Kasumi-1 (cell line): ENCODE measurements at places on chromosomes 1 and 21.

GRCh38 chr1:70737125-70737524, 310.5 kb downstream of the PTGER3 start:
- DNase-seq, result no peak

- DNase-seq, result peak; percentile 69
Measured at GRCh38 chr1:112722601-112723510, 7.7 kb upstream of the PPM1J start.

DNA sequence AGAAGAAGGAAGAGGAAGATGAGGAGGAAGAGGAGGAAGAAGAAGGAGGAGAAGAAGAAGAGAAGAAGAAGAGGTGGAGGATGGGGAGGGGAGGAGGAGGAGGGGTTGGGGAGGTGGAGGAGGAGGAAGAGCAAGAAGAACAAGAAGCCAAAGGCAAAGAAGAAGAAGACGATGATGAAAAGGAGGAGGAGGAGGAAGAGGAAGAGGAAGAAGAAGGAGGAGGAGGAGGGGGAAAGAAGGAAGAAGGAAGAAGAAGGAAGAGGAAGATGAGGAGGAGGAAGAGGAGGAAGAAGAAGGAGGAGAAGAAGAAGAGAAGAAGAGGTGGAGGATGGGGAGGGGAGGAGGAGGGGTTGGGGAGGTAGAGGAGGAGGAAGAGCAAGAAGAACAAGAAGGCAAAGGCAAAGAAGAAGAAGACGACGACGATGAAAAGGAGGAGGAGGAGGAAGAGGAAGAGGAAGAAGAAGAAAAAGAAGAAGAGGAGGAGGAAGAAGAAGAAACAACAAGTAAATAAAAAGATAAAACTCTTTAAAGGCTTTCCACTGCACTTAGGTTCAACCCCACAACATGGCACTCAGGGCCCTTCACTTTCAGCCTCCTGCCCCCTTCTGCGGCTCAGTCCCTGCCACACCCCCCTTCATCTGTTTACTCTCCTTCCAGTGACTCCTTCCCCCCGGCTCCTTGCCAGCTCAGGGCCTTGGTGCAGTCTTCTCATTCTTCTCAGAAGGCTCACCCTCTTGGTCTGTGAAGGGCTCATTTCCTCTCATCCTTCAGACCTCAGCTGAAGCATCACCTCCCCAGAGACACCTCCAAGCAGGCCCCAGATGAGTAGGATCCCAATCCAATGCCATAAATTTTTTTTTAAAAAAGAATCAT, 114.0 kb downstream of the KCNN3 start:
- no peak for DNase-seq

GRCh38 chr1:14946684-14947238, 206.8 kb upstream of the TMEM51 start:
- no peak for DNase-seq

DNA sequence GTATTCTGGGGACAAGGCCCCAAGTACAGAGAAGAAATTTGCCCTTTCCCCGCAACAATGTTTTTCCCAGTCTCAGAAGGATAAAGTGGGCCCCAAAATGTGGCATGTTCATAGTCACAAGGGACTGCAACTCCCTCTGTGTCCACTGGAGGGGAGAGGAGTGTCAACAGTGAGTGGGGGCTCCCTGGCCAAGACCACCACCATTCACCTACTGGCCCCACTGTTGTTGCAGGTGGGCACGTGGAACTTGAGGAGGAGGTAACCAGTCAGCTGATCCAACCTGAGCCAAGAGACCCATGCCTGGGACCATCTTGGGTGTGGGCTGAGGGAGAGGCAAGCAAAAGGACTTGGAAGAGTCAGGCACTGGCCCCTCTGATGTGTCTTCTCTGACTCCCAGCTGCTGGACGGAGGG, 777 bp downstream of the NUDT17 start:
- peak; percentile 29 for DNase-seq

GRCh38 chr21:18289876-18290275, 45.2 kb downstream of the CHODL start:
- DNase-seq, result no peak

GRCh38 chr1:224872832-224873433, 56.5 kb upstream of the DNAH14 start:
- DNase-seq, result no peak

DNA sequence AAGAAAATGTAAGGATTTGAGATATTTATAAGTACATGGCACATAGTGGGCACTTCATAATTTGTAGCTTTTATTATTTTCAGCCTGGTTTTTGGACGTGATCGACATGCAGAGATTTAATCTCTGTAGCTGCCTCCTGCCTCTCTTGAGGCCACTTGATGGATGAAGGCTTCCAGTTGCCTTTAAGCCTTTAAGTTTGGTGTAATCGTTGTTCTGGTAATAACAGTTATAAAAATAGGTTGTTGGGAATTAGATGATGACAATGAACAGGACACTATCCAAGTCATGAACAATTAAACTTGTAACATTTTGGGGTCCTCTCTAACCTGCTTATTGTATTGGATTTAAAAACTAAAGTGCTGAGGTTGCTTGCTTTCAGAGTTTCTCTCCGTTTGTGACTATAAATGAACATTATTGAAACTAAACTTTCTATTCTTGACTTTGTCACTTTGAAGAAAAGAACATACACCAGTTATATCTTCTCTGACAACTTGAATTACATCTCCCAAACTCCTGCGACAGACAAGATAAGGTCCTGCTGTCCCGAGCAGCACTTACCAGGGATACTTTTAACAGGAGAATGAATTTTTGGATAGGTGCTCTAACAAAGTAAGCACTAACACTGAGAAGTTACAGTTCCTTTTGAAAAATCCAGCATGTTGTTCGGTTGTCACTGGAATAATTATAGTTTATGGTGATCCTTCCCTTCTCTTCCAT, 295.0 kb downstream of the NFIA start:
- DNase-seq, result no peak

DNA sequence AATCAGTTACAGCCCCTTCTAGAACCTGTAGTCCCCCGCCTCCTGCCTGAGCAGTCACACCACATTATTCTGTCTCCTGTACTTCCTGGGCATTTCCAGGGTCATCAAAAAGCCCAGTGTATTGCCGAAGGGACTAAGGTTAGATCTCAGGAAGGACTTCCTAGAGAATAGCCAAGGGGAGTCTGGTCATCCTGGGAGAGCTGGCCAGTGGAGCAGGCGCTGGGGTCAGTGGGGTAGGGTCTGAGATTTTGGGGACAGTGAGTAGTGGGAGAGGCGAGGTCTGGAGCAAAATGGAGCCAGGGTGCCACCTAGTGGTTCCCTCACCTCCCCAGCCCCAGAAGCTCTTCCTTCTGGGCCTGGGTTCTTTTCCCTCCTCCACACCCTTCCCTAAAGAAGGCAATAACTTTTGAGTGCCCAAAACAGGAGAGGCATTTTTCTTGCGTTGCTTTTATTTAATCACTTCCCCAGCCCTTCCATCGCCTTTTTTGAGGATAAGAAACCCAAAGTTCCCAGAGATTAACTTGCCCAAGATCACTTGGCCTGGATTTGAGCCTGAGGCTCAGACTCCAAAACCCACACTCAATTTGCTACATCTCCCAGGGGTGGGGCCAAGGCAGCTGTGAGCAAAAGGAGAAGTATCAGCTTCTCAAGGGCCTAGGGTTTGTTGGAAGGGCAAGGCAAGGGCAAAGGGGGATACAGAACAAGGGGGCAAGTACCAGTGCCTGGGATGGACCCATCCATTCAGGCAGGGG, 7.3 kb upstream of the PMVK start:
- DNase-seq, result peak; percentile 72

DNA sequence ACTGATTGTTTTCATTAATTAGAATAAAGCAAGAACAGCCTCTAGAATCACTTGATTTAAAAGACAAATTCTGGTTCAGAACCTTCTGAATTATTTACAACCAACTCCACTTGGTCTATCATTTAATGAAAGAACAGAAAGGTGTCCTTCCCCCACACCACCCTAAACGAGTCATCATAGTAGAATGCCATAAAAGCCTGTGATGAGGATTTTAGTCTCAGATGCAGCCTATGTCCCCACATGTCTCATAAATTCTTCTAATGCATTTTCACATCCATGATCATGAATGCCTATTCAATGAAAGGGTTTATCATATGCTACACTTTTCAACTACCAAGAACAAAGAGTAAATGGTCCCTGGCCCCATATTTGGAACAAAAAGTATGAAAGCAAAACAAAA, 508.1 kb downstream of the DPYD start:
- DNase-seq, result no peak

- no peak for DNase-seq
Measured at GRCh38 chr1:20735581-20736111, 3.1 kb upstream of the SH2D5 start.

DNA sequence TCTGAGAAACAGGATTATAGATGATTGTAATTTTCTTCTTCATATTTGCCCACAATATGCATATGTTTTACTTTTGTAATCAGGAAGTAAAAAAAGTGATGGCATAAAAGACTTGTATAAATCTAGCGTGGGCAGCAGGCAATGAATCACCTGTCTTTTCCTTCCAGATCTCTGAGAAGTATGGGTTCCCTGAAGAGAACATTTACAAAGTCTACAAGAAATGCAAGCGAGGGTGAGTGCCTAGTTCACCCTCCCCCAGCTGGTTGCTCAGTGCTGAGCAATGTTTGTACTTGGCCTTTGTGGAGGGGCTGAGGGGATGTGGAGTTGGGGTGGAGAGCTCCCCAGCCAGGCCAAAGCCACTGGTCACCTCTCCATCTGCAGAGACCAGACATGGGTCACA, 30.7 kb downstream of the GRHL3 start:
- DNase-seq, result no peak

- no peak for DNase-seq
Measured at GRCh38 chr1:159300146-159300545, 2.0 kb upstream of the FCER1A start.

DNA sequence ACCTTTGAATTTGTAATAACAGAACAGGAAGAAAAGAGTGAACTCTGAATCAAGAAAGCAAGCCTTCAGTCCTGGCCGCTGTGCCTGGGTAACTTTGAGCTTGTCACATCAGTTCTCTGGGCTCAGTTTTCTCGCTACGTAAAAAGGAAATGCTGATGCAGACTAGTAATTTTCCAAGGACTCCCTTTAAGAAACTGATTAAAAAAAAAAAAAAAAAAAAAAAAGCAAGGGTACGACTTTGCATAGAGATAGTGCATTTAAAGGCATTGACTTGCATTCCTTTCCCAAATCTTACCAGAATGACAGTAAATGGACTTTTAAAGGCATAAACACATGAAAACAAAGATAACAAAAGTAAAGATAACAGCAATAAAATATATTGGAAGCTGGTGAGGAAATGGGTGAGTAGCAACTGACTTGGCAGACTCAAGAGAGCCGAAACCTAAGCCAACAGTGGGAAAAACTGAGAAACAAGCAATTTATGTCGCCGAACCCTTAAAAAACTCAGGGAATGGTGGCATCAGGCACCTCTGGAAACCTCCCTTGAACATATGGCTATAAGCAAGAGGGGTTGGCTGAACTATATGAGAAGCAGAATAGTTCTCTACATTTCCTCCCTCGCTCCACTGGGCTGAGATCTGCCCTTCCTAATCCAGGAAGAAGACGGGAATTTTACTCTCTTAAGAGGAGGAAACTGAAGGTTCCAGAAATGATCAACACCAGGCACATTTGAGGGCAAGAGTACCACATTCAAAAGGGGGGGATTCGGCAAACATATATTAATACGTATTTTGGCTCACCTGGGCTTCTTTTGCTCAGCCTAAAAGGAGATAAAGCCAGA, 189.2 kb downstream of the CDC7 start:
- DNase-seq, result no peak
